Activated gamma-delta T cell (primary cell): ENCODE measurements at places on chromosomes 3 and 15.

- no peak for DNase-seq
These were observed 625.6 kb downstream of the SI start for GRCh38 chr3:164452707-164453106.

- no peak for DNase-seq
These were observed 19.7 kb downstream of the PLSCR2 start for GRCh38 chr3:146449613-146450012.

DNA sequence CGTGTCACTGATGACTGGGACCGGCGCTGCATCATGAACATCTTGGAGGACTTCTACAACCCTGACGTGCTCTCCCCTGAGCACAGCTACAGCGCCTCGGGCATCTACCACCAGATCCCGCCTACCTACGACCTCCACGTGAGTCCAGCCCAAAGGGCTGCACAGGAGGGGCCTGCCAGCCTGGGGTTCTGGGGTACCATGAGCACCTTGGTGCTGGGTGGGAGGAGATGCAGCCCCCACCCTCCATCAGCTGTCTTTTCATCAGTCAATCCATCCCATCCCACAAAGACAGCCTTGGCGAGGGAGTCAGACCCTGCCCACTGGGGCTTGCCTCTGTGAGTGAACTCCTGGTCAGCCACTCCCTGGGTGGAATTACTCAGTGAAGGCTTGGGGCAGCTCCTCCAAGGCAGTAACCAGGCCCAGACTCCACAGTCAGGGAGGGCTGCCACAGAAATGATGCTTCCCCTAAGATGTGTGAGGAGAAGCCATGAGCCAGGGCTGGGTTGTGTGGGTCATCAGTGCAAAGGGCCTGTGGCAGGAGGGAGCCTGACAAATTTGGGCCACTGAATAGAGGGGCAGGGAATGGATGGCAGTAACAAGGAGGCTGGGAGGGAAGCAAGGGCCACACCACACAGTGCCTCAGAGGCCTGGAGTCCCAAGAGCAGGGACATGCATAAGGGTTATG lies 47.9 kb downstream of the SEMA3G start:
- no peak for DNase-seq

DNA sequence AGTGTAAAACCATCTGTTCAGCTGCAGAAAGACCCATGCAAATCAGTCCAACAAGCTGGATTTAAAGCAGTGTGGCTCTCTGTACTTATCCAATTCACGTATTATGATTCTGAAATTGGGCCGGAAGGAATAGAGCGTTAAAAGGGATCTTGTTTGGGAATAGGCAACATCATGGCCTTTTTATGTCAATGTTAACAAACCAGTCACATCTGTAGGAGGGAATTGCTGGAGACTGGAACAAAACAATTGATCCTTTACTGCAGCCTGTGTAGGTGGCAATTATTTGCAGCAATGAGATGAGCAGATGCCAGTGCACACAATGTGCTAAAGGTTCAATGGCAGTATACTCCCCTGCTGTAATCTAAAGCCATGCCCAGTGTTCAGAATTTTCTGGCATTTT lies 887.4 kb upstream of the ROBO1 start:
- DNase-seq = no peak

GRCh38 chr3:56917361-56918110 lies 115.8 kb upstream of the ARHGEF3 start:
- DNase-seq = no peak

- no peak for DNase-seq
These were observed 46.2 kb upstream of the PLCL2 start for GRCh38 chr3:16838561-16838960.
